ENCODE measurements at places on chromosomes 6 and 20.

DNA sequence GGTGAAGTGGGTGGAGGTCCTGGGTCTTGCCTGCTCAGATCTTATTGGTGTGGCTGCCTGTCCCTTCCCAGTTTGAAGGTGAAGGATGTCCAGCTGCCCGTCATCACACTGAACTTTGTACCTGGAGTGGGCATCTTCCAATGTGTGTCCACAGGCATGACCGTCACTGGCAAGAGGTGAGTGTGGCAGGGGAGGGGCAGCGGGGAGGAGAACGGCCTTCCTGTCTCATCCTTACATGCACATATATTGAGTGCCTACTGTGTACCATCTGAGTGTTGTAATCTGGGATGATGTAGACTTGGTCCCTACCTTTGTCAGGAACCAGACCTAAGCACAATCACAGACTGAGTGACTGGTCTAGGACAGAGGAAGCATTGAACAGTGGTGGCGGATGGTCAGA lies 2.7 kb downstream of the BPIFB6 start:
- DNase-seq: no peak

GRCh38 chr6:11700118-11700718 lies 78.4 kb downstream of the ADTRP start:
- DNase-seq: peak; percentile 76

DNA sequence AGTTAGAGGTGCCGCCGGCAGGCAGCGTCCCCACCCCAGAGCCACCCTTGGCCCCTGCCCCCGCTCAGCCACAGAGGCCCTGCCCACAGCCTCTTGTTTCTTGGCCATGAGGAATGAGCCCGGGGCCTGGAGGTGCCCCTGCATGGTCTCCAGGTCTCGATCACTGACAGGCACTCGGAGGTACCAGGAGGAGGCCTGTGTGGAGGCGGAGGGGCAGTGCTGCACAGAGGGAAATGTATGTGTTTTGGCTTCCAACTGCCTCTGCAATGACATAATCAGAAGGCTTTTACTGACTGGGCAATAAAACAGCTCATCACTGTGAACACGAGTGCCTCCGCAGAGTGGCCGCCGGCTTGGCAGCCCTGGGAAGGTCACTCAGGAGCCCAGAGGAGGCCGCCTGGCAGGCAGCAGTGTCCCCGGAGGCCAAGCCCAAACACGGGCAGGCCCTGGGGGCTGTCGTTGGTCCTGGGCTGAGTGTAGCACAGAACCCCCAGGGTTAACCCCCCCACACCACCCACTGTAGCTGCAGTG lies 61.1 kb upstream of the GATA5 start:
- DNase-seq: no peak

DNA sequence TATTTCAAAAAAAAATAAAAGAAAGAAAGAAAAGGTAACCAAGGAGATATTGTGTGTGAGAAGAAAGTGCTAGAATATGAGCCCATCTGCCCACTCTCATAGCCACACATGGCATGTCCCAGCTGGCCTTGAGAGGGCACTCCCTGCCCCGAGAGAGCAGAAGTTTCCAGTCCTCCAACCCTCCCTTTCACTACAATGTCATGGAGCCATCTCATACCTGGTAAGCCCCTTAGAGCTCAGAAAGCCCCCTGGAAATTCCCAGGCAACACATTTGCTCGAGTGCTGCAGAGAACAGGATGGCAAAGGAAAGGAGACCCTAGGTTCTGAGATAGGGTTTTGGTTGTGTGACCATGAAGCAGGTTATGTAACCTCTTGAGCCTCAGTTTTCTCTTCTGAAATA lies 75.8 kb upstream of the RIN2 start:
- DNase-seq: no peak

DNA sequence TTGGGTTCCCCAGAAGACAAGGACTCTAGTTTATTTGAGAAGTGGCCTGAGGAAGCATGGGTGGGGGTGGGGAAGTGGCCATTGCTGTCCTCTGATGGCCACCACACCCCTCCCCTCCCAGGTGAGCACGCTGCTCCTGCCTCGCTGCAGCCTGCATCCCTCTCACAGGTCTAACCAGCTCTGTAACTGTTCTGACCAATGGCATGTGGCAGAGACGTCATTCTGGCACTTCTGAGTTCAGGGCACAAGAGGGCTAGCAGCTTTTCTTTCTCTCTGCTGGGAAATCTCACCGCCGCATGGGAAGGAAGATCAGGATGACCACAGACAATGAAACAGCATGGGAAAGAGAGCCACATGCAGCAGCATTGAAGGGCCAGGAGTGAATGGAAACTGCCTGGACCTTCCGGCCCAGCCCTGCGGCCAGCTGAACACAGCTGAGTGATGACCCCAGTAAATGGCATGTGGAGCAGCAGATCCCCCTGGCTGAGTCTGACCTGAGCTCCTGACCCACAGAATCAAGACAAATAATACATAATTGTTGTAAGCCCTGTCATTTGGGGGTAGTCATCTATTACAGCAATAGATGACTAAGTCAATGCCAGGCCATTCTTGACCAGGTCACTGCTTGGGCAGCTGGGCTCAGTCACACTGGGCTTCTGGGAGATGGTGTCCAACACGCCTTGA lies 179.8 kb downstream of the LINC00237 start:
- no peak for DNase-seq

GRCh38 chr20:8012724-8013123 lies 6.8 kb downstream of the TMX4 start:
- DNase-seq: no peak
